ENCODE measurements at places on chromosomes 2 and 18.

DNA sequence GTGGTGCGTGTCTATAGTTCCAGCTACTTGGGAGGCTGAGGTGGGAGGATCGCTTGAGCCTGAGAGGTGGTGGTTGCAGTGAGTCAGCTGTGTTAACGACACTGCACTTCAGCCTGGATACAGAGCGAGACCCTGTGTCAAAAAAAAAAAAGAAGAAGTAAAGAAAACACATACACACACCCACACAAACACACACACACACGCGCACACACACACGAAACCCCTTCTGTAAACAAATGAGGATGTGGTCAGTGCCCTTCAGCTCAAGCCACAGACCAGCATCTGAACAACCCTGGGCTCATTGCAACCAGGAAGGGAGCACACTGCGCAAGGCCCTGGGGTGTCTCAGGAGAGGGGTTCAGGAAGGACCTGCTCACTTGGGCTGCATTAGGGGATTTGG lies 47.9 kb upstream of the KCNF1 start:
- no peak for DNase-seq

DNA sequence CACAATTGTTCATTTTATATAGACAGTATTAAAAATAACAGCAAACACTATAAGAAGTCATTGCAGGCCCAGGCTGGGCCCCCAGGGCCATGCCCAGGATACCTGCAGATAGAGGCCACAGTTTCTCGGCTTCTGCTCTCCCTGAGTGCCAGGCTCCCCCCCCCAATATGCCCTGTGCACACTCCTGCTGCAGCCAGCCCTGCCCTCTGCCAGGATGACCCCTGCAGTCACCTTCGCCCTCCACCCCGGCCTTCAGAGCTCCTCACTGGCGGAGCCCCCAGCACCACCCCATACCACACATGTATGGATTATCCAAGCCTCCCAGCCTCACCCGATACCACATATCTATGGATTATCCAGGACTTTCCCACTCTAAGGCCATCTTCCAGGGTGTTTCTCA lies 104.5 kb downstream of the TPO start:
- no peak for DNase-seq

DNA sequence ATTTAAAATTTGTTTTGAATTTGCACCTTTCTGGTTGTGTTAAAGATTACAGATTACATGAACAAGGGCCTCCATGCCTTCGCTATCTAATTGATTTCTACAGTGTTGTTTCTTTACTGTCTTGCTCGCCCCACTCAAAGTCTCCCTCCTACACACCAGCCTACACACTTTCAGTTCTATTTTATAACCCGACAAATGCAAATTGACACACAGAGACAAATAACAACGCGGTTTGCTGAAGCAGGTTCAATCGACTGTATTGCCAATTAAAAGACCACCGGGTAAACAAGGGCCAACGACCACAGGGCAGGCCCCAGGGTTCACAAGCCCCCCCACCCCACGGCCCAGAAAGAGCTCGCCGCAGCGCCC lies 869 bp downstream of the STARD7 start:
- DNase-seq: no peak

DNA sequence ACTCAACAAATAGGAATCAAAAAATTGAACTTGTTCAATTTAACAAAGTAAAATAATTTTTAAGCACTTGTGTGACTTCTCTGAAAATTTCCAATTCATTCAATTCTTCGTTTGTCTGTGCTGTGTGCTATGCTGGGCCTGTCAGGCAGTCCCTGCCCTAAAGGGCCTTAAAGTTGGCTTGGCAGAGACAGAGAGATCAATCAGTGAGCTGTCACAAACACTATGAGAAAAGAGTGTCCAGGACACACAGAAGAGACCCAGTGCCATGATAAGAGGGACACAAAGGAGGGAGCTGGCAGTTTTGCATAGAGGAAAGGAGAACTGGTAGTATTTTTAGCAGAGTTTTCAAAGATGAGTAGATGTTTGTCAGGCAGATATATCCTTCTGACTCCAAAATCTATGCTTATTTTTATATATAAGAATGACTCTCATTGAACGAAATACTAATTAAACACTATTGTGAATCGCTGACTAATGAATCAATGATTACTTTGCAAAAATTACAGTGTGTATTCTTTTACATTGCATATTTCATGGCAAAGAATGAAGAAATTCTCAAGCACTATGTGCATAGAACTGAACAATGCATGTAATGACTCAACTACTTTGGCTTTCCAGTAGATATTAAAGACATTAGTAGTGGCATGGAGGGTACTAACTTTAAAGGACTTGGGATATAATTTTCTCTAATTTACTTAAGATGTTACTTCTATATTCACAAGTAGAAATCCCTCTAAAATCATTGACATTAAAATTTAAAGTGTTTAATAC lies 193.3 kb upstream of the BOD1L2 start:
- no peak for DNase-seq

DNA sequence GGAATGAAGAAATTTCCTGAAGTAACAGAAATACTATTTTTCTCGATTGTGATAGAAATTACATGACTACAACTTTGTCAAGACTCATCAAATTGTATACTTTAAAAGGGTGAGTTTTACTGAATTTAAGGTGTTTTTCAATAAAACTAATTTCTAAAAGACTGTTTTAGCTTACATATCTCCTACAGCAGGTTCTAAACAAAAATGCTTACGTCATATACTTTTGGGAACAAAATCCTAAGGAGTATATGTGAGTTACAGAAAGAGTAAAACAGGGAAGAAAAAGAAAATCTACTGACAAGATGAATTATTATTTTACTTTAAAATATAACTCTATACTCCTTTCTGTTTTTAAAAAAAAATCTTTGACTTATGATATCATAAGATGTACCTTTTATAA lies 660.3 kb upstream of the PKDCC start:
- no peak for DNase-seq

DNA sequence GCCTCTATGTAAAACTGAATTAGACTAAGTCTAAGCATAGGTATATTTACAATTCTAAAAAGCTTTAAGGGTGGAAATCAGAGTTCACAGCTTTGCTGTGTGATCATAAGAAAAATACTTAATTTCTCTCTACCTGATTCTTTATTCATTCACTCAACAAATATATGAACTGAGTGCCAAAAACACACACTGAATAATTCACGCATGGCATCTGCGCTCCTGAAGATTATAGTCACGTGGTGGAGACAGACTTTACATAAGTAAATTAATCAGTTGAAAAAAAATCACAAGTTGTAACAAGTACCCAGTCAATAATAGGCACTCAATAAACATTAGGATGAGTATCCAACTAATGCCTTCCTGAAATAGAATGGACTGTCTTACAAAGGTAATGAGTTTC lies 351.6 kb downstream of the METTL4 start:
- no peak for DNase-seq

DNA sequence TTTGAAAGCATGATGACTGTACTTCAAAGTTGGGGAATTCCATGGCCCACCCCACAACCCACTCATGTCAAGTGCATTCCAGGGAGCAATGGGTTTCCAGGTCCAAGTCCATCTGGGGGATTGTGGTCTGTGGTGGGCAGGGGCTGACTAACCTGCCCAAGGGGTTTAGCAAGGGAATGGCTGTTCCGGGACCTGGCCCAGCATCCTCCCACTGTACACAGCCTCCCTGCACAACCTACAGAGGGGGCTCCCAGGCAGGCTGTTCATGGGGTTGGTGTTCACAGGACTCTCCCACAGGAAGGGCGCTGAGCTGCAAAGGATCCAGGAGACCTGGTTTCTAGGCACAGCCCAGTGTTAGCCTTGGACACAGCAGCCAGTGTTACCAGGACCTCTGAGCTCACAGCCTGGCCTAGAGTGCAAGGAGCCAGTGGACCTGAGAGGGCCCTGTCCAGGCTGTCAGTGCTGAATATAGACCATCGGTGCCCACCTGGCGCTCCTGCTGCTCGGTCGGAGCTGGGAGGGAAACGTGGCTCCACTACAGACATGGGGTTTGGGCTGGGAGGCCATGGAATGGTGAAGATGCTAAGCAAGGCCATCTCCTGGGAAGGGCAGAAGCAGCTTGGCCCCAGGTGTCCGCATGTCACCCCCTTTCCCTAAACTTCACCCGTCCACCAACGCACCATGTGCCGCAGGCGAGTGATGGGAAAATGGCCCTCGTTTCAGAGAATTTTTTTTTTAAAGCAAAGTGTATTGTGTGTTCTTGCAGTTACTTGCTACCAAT lies 317.2 kb downstream of the GBX2 start:
- no peak for DNase-seq

DNA sequence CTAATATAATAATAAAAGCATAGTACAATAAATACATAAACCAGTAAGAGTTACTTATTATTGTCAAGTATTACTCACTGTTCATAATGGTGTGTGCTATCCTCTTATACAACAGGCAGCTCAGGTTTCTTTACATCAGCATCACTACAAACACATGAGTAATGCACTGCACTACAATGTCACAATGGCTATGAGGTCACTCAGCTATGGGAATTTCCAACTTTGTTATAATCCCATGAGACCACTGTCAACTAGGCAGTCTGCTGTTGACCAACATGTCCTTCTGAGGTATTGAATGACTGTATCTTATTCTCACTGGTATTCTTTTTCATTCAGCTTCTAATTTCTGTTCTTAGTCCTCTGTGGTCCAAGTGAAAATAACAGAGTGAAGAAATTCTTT lies 250.4 kb upstream of the DSEL start:
- no peak for DNase-seq

DNA sequence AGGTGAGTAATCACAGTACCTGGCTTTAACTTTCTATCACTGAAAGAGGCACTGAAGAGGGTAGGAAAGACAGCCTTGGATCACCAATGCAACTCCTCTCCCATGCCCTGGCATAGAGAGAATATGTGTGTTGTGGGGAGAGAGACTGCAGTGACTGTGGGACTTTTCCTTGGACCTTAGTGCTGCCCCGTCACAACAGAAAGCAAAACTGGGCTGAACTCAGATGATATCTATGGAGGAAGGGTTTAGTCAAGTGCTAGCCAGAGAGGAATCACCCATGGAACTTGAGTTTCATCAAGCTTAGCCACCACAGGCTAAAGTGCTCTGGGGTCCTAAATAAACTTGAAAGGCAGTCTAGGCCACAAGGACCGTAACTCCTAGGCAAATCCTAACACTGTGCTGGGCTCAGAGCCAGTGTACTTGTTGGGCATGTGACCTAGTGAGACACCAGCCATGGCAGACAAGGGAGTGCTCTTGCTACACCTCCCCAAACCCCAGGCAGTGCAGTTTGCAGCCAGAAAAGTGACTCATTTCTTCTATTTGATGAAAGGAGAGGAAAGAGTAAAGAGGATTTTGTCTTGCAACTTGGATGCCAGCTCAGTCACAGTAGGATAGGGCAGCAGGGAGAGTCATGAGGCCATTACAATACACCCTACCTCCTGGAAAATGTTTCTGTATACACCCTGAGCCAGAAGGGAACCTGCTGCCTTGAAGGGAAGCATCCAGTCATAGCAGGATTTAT lies 105.8 kb upstream of the SPOPL start:
- no peak for DNase-seq

GRCh38 chr18:58413667-58414628 lies 214.9 kb downstream of the ALPK2 start:
- no peak for DNase-seq

GRCh38 chr2:196277002-196277401 lies 105.6 kb upstream of the STK17B start:
- peak; percentile 29 for DNase-seq

- DNase-seq: no peak
Measured at GRCh38 chr18:52813635-52814416, 473.8 kb downstream of the DCC start.

GRCh38 chr2:37654932-37655841 lies 16.3 kb downstream of the CDC42EP3 start:
- DNase-seq: no peak

GRCh38 chr2:120253021-120253882 lies 600 bp downstream of the RALB start:
- no peak for DNase-seq

DNA sequence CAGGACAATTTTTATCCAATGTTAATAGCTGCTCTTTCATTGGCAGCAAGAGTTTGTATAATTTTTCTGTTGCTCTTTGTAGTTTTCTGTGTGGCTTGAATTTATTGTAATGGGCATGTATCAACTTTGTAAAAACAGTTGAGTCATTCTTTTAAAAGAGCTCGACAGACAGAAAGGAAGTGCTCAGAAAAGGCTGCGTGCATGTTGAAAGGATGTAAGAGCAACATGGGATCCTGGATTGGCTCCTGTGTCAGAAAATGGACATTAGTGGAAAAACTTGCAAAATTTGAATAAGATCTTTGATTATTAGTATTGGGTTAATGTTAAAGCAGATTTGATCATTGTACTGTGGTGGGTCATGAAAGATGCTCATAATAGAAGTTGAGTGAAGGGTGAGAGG lies 93.3 kb upstream of the CDC42EP3 start:
- DNase-seq: no peak

DNA sequence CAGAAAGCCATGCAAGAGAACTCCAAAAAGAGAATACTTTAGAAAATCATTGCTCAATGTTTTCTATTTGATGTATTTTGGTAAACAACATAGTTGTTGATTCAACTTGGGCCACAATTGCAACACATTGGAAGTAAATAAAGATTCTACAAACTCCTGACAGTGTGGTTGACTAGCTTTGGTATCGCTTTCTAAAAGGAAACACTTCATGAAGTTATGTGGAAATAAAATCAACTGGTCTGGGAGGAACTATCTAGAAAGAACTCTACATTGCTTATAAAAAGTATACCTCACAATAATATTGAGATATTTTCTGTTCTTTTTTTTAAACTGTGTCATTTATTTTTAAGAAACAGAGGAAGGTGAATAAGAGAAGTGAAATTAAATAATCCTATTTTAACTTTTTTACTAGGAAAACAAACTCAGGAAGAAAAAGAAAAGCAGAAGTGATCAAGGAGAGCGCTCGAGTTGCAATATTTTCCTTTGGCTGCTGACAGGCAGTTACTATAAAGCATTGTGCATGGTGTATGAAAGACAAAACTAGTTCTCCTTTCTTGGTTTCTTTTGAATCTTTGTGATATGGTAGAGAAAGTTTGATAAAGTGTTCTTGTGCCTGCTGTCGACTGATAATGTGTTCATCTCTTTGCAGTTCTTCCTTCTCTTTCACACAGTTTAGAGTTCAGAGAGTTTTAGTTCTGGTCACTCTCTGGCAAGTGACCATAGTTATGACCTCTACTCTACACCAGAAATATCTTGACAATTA lies 3.0 kb downstream of the DHRS9 start:
- DNase-seq: no peak

- no peak for DNase-seq
Measured at GRCh38 chr18:65091744-65092329, 659.0 kb upstream of the CDH7 start.

DNA sequence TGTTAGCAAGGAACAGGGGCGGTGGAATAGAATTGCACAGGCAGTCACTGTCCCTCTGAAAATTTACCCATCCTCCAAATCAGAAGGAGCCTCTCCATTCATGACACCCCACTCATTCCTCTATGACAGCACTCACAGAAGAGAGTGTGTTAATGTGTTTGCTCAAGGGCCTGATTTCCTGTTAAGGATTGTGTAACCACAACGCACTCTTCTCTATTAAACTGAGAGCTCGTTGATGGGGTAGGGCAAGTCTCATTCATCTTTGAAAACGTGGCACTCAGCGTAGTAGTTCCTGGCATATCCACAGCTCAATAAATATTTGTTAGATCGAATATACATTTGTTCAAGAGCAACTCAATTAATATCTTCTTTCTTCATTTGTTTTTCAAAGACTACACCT lies 106.4 kb downstream of the VAPA start:
- DNase-seq: no peak

- no peak for DNase-seq
Measured at GRCh38 chr2:154402213-154402612, 296.3 kb upstream of the KCNJ3 start.
